ENCODE measurements at places on chromosomes 2 and 18.

- no peak for DNase-seq
Observed at GRCh38 chr2:55111570-55112228, 61.4 kb upstream of the RTN4 start.

GRCh38 chr2:101534149-101534611 is 59.3 kb upstream of the RFX8 start:
- no peak for DNase-seq

GRCh38 chr18:55403421-55403949 is 184.5 kb downstream of the TCF4 start:
- DNase-seq, result no peak

DNA sequence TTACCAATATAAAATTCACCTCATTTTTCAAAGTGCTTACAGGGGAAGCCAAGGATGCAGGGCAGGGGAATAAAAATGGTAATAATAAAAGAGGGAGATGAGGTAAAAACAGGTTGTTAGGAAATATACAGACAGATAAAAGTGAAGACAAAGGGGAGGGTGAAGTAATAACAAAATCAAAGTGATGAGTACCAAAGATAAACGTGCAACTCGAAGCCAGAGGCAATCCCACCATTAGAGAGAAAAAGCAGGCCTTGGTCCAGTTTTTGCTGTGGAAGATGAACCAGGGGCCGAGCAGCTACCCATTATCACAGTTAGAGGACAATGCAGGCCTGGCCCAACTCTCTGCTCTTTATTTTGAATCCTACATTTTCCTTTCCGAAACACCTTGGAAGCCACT is 99.6 kb upstream of the UPP2 start:
- no peak for DNase-seq

- no peak for DNase-seq
Observed at GRCh38 chr2:228600265-228600664, 418.8 kb upstream of the SPHKAP start.

- no peak for DNase-seq
Observed at GRCh38 chr2:20397811-20398447, 47.3 kb upstream of the PUM2 start.

All from CD4-positive, alpha-beta T cell treated with Interleukin-17A for 1 hour (primary cell).